ENCODE measurements at places on chromosomes 3 and 15.

DNA sequence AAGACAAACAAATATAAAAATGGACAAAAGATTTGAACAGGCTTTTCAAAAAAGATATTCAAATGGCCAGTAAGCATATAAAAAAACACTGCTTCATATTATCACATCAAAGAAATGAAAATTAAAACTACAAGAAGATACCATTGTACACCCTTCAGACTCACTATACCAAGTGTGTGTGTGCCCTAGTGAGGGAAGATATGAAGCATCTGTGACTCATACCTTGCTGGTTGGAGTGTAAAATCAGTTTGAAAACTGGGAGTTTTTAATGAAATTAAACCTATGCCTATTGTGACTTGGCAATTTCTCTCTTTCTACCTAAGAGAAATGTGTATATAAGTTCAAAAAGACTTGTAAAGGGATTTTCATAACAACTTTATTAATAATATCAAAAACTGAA, 23.5 kb upstream of the SLC15A2 start:
- DNase-seq = no peak

GRCh38 chr3:44965165-44965564, 10.8 kb downstream of the ZDHHC3 start:
- DNase-seq = no peak

DNA sequence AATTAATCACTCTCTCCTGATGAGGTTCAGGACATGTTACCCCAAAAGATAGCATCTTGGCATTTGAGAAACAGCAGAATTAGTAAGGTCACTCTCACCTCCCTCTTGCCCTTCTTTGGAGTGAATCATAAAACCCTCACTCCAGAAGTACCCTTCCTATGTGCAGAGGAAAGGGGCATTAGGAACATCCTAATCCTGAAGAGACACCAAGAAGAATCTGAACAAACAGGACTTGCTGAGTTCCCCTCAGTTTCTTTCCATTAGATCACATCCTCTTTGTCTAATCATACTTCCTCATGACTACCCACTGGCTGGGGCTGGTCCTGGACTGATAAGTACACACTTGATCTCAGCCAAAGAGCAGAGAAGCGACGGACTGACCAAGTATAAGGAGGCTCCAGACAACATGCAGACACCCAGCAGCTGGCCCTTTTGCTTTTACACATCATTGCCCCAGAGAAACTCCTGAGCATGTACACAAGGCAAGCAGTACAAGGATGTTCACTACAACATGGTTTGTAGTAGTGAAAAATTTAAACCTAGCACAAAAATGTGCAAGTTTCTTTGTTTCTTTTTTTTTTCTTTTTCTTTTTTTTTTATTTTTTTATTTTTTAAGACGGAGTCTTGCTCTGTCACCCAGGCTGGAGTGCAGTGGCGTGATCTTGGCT, 15.0 kb upstream of the TM6SF1 start:
- DNase-seq = no peak

- peak; percentile 56 for DNase-seq
Measured at GRCh38 chr3:56725175-56725574, 42.1 kb upstream of the TASOR start.

DNA sequence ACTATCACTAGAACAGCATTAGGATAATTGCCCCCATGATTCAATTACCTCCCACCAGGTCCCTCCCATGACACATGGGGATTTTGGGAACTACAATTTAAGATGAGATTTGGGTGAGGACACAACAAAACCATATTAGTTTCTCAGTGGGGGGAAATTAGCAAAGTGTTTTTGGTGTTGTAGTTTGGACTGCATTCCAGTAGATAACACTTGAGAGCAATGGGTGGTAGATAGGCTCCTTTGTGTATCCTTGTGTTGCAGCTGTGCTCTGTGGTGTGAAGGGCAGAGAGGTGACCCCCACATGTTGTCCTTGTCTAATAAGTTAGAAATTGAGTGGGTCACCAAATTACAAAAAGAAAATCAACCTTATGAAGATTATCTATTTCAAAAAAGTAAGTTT, 223.8 kb downstream of the SATB1 start:
- no peak for DNase-seq
